ENCODE measurements at places on chromosomes 3 and 15.
A peak's percentile ranks its signal among the peaks of the same experiment; 100 is the strongest.

- DNase-seq = no peak
Observed at GRCh38 chr3:22729212-22729611, 473.9 kb upstream of the UBE2E2 start.

DNA sequence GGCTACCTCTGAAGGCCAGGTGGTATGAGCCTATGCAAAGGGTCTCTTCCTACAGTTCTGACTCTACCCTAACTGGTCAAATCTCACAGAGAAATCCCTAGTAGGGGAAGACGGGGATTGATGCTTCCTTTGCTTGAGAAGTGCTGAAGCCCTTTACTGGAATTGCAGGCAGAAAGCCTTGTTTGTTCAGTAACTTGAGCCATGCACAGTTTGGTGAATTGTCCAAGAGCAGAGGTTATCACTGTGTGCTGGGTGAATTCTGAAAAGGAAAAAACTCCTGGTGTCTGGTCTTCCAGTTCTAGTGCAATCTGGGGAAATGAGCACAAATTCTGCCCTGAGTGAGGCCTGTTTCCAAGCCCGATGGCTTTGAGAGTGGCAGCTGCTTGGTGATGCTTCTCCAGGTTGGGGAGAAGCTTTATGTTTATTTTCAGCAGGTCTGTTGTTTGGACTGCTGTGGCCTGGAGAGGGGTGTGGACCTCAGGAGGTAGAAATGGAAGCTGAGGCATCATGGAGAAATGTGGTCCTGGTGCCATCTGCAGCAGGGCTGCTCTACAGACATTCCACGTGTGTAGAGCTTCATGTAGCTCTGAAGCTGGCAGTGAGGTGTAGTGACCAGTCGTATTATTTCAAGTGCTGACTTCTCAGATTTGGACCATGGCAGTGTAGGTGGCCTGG is 60.9 kb downstream of the ARNT2 start:
- DNase-seq = no peak

- DNase-seq = no peak
Observed at GRCh38 chr3:137944593-137944992, 65.4 kb upstream of the CLDN18 start.

GRCh38 chr15:55056500-55056899 is 140.2 kb downstream of the RSL24D1 start:
- DNase-seq = no peak

DNA sequence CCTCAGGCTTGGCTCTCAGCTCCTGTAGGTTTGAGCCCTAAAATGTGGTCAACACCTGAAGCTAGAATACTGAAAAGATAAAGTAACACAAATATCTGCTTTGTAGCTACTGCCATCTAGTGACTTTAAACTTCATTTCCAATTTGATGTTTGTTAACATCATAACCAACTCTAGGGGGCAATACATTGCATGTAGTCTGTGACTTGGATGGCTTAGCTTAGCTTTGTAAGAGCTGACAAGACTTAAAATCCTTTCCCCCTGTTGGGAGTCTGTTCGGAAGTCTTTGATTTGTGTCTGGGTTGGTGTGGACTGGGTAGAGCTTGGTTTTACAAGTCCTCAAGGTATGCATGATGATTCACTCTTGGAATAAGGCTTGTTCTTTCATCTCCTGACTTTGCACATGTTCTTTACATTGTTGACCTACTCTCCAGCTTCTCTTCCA is 51.7 kb downstream of the SCN11A start:
- DNase-seq = no peak

- no peak for DNase-seq
Observed at GRCh38 chr3:115251509-115251908, 104.4 kb upstream of the ZBTB20 start.

DNA sequence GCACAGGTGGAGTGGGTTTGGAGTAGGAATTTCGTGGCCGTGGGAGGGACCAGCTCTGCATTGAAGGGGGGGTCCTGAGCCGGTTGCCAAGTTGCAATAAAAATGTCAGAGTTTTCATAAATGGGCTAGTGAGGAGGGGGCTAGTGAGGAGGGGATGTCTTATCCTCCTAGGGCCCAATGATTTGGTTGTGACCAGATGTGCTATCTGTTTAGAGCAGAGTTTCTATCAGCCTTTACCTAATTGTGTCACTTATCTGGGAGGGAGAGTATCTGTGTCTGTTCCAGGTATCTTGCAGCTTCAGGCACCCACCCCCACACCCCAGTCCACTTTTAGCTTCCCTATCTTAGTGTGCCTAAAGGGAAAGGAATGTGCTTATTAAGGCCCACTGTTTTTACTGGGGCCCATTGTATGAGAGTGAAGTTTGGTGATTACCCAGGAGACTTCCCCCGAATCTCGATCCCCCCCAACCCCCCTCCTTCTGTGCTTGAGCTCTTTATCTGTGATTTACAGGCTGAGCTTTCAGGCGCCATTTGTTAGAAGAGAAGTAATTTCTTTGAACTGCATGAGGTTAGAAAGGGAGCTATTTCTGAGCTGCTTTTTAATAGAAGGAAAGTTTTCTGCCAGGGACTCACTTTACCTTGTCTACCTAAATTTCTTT is 42.6 kb downstream of the PPCDC start:
- DNase-seq = no peak

DNA sequence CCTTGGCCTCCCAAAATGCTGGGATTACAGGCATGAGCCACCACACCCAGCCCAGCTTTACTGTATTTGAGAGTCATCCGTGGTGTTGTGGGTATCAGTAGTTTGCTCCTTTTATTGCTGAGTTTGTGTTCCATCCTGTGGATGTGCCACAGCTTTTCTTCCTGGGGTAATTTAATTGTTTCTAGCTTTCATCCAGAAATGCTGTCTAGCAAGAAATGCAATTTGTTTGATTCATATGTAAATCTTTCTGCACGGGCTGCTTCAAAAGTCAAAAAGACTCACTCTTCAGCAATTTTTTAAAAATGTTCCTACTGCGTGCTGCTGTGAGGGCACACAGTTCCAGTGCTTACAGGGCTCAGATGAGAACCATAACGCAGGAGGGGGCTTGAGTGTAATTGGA is 47.1 kb downstream of the CORO2B start:
- no peak for DNase-seq

- no peak for DNase-seq
Observed at GRCh38 chr3:15750143-15750542, 47.6 kb downstream of the ANKRD28 start.

DNA sequence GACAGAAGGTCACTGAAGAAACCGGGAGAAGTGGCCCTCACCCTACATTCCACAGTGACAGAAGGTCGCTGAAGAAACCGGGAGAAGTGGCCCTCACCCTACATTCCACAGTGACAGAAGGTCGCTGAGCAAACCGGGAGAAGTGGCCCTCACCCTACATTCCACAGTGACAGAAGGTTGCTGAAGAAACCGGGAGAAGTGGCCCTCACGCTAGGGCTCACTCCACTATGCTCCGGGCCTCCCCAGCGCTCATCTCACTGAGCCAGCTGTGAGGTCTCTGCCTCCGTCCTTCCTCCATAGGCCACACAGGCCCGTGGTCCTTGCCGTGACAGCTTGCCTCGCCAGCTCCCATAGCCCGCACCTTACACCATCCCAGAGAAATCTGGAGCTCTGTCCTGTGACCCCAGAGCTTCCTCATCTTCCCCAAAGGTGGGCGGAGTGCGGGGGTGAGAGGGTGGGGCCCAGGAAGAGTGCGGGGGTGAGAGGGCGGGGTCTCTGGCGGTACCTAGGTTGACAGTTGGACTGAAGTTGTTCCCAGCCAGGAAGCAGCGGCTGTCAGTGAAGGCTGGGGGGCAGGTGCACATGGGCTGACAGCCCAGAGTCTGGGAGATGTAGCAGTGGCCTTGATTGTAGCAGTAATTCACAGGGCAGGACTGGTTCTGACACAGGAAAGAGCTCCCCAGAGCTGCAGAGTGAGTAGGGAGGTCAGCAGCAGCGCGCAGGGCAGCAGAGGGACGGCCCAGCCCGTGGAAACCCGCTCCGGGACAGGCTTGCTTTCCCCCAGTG is 32.0 kb downstream of the MUC20 start:
- no peak for DNase-seq

DNA sequence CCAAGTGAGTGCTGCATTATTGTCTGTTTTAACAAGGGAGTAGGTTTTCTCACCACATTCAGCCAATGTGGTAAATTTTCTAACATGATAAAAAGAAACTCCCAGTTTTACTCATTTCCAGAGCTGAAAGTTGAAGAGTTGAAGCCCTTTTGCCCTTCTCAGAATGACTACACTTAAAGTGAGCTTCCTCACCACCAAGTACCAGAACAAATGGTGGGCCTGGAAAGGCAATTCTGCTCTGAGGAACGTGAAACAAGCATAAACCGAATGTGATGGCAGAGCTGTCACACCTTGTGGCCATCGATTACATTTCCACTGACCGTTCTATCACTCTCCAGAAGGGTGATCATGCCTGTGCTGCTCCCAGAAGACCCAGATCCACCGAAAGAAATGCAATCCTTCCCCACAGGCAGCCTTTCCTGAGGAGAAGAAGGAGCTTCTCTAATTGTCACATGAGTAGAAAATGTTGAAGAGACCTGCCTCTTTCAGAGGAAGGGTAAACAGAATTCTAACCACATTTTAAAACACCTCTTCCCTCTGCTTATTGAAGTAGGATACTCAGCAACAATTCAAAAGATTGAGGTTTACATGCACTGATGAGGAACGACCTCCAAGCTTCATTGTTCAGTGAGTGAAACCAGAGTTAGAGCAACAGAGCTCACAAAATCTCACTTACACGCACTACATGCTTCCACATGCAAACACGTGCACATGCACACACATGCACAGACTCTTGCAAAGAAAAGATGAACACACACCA is 21.4 kb upstream of the CCR9 start:
- peak; percentile 51 for DNase-seq

DNA sequence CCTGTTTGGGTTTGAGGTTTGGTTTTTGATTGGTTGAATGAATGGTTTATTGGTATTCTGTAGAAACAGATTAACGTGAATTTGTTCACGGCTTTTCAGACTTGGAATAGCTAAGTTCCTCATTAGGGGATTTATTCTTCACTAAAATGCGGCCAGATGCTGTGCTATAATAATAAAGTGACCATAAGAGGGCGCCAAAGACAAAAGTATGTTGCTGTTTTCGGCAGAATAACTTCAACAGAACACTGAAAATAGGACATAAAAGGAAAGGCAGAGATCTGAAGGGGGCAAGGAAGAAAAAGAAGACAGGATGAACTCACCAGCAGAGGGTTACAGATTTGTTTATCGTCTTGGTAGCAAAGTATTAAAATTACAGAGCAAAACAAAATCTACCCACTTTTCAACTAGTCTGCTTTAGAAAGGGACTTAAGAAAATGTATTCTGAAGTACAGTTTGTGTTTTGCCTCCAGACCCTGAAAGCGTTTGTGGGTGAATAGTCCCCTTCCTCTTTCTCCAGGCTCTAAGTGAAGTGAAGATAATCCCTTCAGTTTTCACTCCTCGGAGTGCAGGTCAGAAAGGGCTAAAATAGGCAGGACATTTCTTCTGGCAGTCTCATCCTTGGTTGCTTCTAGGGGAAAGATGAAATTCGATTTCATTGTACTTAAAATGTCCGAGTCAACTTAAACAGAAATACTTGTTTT is 147.6 kb downstream of the IL20RB start:
- peak; percentile 9 for DNase-seq

- DNase-seq = no peak
Observed at GRCh38 chr3:188761964-188762363, 409.8 kb upstream of the TPRG1 start.

DNA sequence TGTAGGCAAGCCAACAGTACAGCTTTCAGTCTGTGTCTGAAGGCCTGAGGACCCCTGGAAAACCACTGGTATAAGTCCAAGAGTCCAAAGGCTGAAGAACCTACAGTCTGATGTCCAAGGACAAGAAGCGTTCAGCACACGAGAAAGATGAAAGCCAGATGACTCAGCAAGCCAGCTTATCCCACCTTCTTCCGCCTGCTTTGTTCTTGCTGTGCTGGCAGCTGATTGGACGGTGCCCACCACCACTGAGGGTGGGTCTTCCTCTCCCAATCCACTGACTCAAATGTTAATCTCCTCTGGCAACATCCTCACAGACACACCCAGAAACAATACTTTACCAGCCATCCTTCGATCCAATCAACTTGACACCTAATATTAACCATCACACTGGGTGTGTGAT is 59.0 kb upstream of the PDZRN3 start:
- no peak for DNase-seq

Data from activated CD4-positive, alpha-beta T cell treated with anti-CD3 and anti-CD28 coated beads for 48 hours (primary cell).